ENCODE measurements at places on chromosomes 5 and 9.

GRCh38 chr9:20477940-20478620, 144.2 kb downstream of the MLLT3 start:
- H3K36me3 ChIP-seq, result no peaks in the 10 kb centered on the region
- no peaks in the 10 kb centered on the region for H3K27me3 ChIP-seq
- no peak overlapping the region for H3K4me3 ChIP-seq

GRCh38 chr5:173969167-173970049, 19.6 kb upstream of the C5orf47 start:
- H3K4me3 ChIP-seq, result no peak overlapping the region
- H3K27ac ChIP-seq, result peak overlapping the region; percentile 61
- H3K27me3 ChIP-seq, result no peaks in the 10 kb centered on the region
- peaks cover 37% of the 10 kb centered on the region for H3K4me1 ChIP-seq

- H3K27ac ChIP-seq, result no peak overlapping the region
- 0 out of 2 replicates have a peak, but pooled peaks cover 3% of the 10 kb centered on the region for H3K4me1 ChIP-seq
- no peak overlapping the region for H3K4me3 ChIP-seq
- no peaks in the 10 kb centered on the region for H3K27me3 ChIP-seq
- DNase-seq, result no peak
- no peaks in the 10 kb centered on the region for H3K36me3 ChIP-seq
Observed at GRCh38 chr5:93257616-93258015, 323.4 kb downstream of the NR2F1-AS1 start.

GRCh38 chr5:42949348-42950115, 90.6 kb downstream of the ANXA2R start:
- H3K4me1 ChIP-seq, result peaks cover 40% of the 10 kb centered on the region
- no peaks in the 10 kb centered on the region for H3K27me3 ChIP-seq
- peak; percentile 75 for DNase-seq

DNA sequence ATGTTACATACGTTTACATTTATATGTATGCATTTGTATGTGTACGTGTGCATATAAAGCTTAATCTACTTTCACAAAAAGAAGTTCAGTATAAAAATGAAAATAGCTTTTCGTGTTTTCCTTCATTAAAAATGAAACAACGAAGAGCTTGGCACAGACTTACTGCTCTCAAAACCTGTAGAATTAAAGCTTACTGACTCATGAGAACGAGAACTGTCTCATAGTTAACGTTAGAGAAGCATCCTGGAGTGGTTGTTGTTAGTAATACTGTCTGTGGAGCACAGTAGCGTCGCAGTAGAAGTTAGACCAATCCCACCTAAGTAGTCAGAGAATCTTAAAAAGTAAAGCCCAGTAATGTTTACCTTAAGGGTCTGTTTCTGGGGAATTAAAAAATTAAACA, 1.3 kb downstream of the MAT2B start:
- no peaks in the 10 kb centered on the region for H3K27me3 ChIP-seq
- peak overlapping the region; percentile 72 for H3K27ac ChIP-seq
- H3K4me1 ChIP-seq, result peaks cover 29% of the 10 kb centered on the region

DNA sequence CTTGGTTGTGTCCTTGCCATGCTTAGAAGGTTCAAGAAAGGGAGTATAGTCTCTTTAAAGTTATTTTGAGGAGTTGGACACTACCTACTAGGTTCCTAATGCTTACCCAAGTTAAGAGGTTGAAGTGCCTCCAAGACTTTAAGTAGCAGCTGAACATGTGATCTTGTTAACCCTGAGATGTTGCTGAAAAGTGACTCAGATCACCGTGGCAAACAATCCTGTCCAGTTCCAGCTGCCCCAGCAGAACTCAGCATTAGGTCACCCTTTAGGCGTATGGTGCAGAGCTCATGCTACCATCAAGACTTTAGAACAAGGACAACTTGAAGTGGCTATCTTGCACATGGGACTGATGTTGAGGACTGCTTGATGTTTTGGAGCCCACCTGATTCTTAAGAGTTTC, 22.5 kb downstream of the ZNF462 start:
- H3K4me1 ChIP-seq, result 0 out of 2 replicates have a peak, but pooled peaks cover 19% of the 10 kb centered on the region
- H3K4me3 ChIP-seq, result no peak overlapping the region
- H3K27me3 ChIP-seq, result no peaks in the 10 kb centered on the region
- H3K27ac ChIP-seq, result no peak overlapping the region
- H3K36me3 ChIP-seq, result no peaks in the 10 kb centered on the region

DNA sequence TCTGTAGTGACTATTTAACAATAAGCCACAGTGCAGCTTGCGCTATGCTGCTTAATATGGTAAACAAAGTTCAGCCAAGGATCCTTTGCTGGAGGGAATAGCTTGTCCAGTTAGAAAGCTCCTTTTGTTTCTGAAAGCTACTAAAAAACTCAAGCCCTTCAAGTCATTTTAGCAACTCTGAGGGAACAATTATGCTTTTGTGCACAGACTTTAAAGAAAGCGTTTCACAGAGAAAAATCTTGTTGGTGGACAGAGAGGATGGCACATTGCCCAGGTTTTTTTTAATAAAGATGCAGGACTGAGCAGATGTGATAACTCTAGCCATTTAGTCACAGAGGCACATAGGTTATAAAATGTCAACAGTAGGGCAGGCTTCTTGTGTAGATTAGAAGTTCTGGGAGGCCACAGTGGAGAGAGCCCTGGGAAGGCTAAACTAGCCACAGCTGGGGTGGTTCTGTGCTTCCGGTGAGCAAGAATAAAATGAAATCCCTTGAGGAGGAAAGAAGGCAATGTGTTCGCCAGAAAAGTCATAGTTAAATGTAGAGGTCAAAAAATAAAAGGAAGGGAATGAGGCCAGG, 63.4 kb downstream of the ALDH7A1 start:
- no peak for DNase-seq
- no peak overlapping the region for H3K27ac ChIP-seq
- H3K4me3 ChIP-seq, result no peak overlapping the region
- no peaks in the 10 kb centered on the region for H3K4me1 ChIP-seq
- no peaks in the 10 kb centered on the region for H3K36me3 ChIP-seq

DNA sequence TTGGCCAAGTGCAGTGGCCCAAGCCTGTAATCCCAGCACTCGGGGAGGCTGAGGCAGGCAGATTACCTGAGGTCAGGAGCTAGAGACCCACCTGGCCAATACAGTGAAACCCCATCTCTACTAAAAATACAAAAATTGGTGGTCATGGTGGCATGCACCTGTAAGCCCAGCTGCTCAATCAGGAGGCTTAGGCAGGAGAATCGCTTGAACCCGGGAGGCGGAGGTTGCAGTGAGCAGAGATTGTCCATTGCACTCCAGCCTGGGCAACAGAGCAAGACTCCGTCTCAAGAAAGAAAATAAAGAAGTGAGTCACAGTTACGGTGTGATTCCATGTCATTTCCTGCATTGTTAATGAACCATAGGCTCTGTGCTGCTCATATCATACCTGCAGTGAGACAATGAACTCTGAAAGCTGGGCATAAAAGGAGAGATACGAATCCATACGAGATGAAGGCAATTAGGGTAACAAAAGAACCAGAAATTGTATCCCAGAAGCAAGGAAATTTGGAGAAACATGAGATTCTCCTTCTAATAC, 44.6 kb downstream of the TIMD4 start:
- no peak overlapping the region for H3K4me3 ChIP-seq
- DNase-seq, result no peak
- H3K27ac ChIP-seq, result no peak overlapping the region
- H3K36me3 ChIP-seq, result no peaks in the 10 kb centered on the region

DNA sequence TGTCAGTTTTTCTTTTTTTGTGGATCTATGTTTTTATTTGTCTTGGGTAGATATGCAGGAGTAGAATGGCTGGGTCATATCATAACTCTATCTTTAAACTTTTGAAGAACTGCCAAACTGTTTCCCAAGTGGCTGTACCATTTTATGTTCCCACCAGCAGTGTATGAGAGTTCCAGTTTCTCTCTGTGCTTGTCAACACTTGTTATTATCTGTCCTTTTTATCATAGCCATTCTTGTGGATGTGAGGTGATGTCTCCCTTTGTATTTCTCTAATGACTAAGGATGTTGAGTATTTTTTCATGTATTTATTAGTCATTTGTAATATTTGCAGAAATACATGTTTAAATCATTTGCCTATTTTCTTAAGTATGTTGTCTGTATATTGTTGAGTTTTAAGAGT, 17.4 kb upstream of the FAT2 start:
- peaks cover 6% of the 10 kb centered on the region for H3K27me3 ChIP-seq
- no peaks in the 10 kb centered on the region for H3K36me3 ChIP-seq

- H3K36me3 ChIP-seq, result no peaks in the 10 kb centered on the region
- peak overlapping the region; percentile 73 for H3K27ac ChIP-seq
- H3K4me3 ChIP-seq, result no peak overlapping the region
- H3K4me1 ChIP-seq, result peaks cover 15% of the 10 kb centered on the region
- no peaks in the 10 kb centered on the region for H3K27me3 ChIP-seq
Observed at GRCh38 chr9:81108821-81109220, 580.5 kb downstream of the TLE1 start.

- H3K27me3 ChIP-seq, result no peaks in the 10 kb centered on the region
- H3K4me1 ChIP-seq, result peaks cover 33% of the 10 kb centered on the region
- DNase-seq, result no peak
Observed at GRCh38 chr5:73940026-73940425, 314.0 kb downstream of the ARHGEF28 start.

DNA sequence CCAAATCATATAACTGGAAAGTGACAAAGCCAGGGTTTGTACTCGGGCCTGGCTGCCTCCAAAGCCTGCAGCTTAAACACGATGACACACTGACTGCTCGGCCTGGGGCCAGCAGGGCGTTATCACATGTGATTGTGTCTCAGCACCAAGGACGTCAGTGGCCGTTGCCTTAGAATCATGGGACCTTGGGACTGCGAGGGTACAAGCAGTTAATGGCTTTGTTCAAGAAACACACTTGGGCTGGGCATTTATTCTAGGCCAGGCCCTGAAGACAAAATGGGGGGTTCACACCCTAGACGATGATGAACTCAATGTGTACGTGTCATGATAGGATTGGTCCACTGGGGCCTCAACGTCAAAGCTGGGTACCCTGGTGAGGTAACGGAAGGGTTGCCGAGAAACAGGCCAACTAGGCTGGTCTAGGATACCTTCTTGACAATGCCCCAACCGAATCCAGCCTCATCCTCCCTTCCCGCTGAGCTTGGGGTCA, 13.0 kb downstream of the SH3PXD2B start:
- no peak for DNase-seq
- no peaks in the 10 kb centered on the region for H3K36me3 ChIP-seq
- peaks cover 34% of the 10 kb centered on the region for H3K4me1 ChIP-seq
- H3K27me3 ChIP-seq, result no peaks in the 10 kb centered on the region
- H3K27ac ChIP-seq, result no peak overlapping the region
- no peak overlapping the region for H3K4me3 ChIP-seq

DNA sequence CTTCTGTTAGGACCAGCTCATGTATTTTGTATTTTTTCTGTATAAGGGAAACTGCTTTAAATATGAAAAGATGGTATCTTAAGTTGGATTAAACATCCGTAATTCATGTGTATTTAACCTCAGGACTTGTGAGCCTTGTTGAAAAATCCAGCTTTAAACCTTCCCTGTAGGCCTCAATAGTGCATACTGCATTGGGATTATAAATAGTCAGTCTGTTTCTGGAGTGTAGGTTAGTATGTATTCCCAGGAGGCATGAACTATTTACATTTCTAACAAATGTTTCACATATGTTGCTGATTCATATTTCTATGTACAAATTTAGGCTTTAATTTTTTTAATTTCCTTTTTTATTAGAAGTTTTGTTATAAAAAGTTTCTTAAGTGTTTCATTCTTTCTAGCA, 137.9 kb upstream of the GRHPR start:
- no peak overlapping the region for H3K27ac ChIP-seq
- H3K27me3 ChIP-seq, result no peaks in the 10 kb centered on the region
- DNase-seq, result no peak
- no peaks in the 10 kb centered on the region for H3K4me1 ChIP-seq
- no peaks in the 10 kb centered on the region for H3K36me3 ChIP-seq

DNA sequence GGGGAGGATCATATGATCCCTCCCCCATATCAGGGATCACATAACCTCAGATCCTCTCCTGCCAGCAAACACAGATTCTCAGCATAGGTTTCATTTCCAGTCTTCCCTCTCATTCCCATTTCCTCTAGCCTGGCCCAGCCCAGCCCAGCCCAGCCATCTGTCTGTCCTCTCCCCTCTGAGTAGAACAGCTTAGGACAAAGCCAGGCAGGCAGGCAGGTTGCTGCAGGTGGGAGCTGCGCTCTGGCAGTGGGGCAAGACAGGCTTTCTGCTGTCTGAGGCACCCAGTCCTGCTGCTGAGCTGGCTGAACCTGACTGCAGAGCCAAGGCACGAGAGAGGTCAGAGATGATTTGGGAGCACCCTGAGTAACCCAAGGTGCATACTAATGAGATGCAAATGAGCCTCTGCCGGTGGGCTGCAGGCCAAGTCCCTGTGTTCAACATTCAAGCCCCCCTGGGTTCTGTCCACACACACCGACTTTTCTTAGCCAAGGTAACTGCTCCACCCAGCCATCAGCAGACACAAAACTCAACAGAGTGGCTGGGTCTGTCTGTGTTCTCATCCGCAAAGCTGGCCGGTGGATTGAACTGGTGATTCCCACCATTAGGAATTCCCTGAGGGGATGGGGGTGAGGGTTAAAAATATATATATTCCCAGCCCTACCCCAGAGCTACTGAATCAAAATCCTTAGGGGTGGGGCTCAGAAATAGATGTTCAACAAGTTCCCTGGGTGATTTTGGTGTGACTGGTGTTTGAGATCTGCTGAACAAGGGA, 9.1 kb downstream of the FAT2 start:
- peaks cover 3% of the 10 kb centered on the region for H3K27me3 ChIP-seq
- no peaks in the 10 kb centered on the region for H3K36me3 ChIP-seq
- H3K4me1 ChIP-seq, result no peaks in the 10 kb centered on the region
- no peak overlapping the region for H3K27ac ChIP-seq
- H3K4me3 ChIP-seq, result no peak overlapping the region

DNA sequence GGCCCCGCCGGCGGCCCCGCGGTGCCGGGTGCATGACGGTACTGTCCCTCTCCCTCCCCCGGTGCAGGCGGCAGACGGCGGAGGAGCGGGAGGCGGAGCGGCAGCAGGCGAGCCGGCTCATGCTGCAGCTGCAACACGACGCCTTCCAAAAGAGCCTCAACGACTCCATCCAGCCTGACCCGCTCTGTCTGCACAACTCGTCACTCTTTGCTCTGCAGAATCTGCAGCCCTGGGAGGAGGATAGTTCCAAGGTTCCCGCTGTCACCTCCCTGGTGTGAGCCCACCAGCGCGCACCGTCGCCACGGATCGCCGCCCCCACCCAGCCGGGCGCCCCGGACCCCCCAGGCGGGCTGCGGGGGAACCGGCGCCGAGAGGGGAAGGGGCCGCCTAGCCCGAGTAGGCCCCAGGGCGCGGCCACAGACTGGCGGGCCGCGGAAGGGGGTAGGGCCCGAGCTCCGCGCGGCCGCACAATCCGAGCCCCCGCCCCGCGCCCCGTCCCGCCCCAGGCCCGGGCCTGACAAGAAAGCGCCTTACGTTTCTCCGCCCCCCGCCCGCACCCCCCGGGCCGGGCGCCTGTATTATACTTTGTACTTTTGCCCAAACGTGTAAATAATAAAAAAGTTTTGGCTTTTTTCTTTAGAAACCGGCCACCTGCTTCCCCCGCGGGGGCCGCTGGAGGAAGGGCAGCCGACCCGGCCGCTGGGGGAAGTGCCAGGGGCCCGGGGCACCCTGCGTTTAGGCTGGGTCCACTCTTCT, 2.5 kb downstream of the TLX3 start:
- H3K27ac ChIP-seq, result no peak overlapping the region
- no peaks in the 10 kb centered on the region for H3K4me1 ChIP-seq
- no peaks in the 10 kb centered on the region for H3K36me3 ChIP-seq
- peak; percentile 25 for DNase-seq
- H3K4me3 ChIP-seq, result no peak overlapping the region

GRCh38 chr5:67021031-67021430, 175.6 kb downstream of the CD180 start:
- H3K27ac ChIP-seq, result no peak overlapping the region
- H3K27me3 ChIP-seq, result no peaks in the 10 kb centered on the region
- no peak overlapping the region for H3K4me3 ChIP-seq
- peaks cover 10% of the 10 kb centered on the region for H3K4me1 ChIP-seq
- DNase-seq, result no peak
- peaks cover 4% of the 10 kb centered on the region for H3K36me3 ChIP-seq

Measured in PC-9 (cell line).